ENCODE measurements at places on chromosomes 3 and 15.

- DNase-seq, result no peak
Observed at GRCh38 chr15:79812541-79812940, 84.3 kb downstream of the MTHFS start.

GRCh38 chr3:66606868-66607267 lies 106.0 kb upstream of the LRIG1 start:
- DNase-seq, result no peak

GRCh38 chr15:69513450-69513960 lies 60.9 kb downstream of the RPLP1 start:
- DNase-seq, result no peak

DNA sequence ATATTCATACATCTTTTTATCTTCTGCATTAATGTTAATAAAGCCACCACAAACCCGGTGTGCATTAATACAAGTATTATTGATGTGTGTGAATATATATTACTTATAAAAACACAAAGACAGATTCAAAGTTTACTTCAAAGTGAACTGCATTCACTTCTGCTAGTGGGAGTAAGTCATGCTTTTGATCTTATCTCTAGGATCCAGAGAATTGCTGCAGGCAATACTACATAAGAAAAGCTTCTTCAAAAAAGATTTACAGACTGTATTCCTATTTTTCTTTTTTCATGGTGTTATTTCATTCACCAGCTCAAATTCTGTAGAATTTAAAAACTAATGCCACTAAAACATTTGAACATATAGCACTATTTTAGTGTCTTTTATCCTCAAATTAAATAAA lies 87.5 kb upstream of the CBLB start:
- DNase-seq, result no peak

GRCh38 chr15:95596496-95596895 lies 734.0 kb upstream of the NR2F2 start:
- DNase-seq, result no peak

DNA sequence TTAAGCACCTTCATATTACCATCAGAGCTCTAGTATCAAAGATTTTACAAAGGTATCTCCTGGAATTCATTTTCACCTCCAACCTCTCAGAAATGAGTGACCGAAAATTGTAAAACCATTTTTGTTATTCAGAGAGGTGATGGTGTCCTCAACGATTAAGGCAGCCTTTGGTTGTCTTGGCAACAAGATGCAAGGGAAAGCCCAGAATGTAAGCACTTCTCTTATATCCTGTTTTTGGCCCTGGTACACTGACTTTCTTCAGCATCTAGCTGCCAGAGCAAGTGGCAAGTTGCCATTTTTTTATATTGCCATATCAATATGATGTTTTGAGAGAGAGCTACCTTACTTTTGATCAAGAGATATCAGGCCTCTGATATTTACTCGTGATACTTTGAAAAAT lies 384.9 kb upstream of the NECTIN3 start:
- DNase-seq, result no peak

DNA sequence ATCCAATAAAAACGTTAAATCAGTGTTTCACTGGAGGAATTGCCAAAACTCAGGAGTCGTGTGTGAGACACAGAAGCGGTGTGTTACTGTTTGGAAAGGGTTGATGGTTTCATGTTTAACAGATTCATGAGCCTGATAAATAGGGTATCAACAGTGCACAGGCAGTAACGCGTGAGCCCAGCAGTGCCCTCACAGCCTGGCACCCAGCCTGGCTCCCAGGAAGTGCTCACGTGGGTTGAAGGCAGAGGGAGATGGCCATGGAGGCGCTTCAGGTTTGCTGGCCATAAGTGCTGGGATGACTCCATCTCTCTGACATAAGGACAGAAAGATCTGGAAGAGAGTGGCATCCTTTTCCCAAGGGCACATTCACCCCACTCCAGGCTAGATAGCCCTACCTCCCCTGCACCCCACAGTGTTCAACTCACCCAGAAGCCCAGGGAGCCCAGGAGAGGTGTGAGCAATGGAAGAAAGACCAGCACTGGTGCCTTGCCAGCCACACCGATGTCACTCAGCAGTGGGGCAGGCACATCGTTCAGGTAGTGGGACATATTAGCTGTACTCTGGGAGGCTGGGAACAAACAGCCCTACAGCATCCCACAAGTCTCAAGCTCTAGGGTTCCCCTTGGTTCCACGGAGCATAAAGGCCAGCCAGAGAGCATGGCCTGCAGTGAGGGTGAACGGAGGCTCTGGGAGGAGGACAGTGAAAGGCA lies 164.3 kb downstream of the LRRK1 start:
- no peak for DNase-seq

DNA sequence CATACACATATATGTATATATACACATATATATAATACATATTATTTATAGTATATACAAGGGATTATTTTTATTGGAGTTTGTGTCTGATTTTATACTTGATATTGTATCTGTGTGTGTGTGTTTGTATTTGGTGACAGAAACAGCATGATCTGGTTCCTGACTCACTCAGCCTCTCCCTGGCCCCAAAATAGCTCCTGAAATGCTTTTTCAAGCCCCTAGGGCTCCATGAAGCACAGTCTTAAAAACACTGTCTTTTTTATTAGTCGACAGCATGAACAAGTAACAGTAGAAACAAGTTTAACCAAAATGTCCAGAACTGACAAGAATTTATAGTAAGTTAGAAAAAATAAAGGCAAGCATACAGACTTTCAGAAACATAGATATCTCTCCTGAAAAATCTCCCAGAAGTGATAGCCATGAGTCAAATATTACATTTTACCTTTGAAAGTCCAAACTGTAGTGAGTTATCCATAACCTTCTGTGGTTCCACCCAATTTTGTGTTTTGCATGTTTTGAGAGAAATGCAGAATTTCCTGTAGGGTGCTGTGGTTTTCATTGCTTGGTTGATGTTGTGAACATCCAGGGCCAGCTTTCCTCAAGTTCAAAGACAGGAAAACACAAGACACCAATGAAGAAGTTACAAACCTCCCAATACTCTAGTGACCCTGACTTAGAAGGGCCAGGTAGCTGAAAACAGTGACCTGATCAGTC lies 98.5 kb upstream of the CCDC80 start:
- no peak for DNase-seq

- no peak for DNase-seq
Observed at GRCh38 chr15:61115679-61116078, 113.4 kb downstream of the RORA start.

GRCh38 chr3:143644370-143645089 lies 203.7 kb downstream of the SLC9A9 start:
- no peak for DNase-seq

GRCh38 chr3:39082666-39083313 lies 24.6 kb downstream of the GORASP1 start:
- DNase-seq, result no peak

DNA sequence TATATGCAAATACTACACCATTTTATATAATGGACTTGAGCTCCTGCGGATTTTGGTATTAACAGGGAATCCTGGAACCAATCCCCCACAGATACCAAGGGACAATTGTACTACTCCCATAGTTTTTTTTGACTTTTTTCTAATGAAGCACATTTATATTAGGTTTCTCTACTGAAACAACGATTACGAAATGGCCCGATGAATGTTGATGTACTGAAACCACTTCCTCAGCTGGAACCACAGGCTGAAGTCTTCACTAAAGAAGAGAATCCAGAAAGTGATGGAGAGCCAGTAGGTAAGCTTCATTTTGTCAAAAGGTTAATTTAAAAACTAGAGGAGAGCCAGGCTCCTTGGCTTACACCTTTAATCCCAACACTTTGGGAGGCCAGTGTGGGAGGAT lies 121.5 kb upstream of the LRRFIP2 start:
- no peak for DNase-seq

GRCh38 chr15:101526021-101526420 lies 36.5 kb upstream of the PCSK6 start:
- DNase-seq, result no peak

DNA sequence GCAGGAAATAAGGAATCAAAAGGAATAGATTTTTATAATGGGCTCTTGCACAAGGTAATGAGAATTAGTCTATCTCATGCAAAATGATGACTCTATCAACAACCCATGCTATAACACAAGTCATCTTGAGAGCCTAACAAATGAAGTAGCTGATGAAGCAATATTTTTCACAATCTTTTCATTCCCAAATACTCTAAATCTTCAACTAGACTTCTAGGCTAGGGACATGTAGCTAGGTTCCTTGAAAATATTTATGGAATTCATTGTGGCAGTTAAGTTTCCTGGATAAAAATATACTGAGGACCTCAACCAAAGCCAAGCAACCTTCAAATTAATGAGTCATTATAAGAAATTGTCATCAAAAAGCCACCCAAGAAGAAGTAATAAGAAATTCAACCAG lies 55.4 kb downstream of the DCBLD2 start:
- DNase-seq, result no peak

DNA sequence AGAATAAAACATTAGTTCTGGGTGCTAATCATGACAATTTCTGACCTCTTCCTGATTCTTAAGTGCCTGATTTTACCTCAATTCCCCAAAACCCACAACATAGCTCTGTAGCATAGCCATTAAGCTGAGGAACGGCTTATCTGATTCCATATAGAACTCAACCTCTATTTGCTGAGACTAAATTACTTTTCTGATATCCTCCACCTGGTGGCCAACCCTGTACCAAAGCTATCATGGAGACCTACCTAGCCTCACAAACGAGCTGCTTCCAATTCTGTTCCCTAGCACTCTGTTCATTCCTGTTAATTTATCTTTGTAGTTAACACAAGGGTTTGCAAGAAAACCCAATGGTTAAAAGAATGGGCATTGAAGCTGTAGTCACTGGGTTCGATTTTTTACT lies 245.2 kb downstream of the PLOD2 start:
- no peak for DNase-seq

- no peak for DNase-seq
Observed at GRCh38 chr3:132343018-132343612, 25.9 kb downstream of the ACP3 start.

GRCh38 chr3:52253314-52254304 lies 8.1 kb downstream of the PPM1M start:
- DNase-seq, result peak; percentile 79

DNA sequence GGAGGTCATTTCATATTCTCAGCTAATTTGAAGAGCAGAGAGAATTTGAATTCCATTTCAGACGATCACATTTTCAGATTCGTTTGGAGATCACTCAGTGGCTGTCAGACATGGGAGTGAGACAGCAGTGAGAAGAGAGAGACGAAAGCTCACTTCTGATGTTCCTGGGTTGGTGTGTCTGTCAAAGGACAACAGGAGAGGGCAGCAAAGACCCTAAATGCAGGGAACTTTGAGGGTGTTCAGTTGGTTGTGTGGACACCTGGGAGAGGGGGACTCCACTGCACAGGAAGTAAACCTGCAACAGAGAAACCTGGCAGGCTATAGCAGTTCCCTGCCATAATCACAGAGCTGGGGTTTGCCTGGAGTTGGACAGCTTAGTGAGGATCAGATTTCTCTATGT lies 675.1 kb downstream of the SQOR start:
- DNase-seq, result no peak

- DNase-seq, result no peak
Observed at GRCh38 chr3:8561370-8561769, 59.7 kb downstream of the LMCD1 start.

- DNase-seq, result no peak
Observed at GRCh38 chr15:40499931-40500330, 29.1 kb downstream of the CHST14 start.

DNA sequence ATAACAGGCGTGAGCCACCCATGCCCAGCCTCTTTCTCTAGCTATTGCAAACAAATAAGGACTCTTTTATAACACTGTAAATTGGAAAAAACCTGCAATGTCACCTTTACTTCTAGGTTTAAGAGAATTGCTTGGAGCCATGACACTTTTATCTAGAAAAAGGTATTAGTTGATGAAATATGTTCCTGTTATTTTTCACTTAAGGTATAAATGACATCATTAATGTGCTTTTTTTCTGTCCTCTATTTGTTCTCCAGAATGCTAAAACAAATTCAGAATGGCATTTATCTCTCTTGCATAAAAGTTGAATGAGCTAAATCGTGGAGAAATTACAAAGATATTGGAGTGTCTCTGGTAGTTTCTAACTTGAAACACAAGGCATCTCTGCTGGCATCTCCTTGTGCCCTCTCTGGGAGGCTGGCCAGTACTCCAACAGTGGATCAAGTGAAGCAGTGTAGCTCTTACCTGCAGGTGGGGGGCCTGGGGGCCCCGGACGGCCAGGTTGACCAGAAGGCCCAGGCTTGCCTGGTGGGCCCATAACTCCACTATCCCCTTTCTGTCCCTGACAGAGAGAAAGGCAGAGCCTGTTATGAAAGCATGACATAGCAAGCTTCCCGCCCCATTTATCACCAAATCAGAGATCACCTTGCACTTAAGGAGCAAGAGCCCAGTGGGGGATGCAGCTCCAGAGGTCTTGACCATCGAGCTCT lies 38.6 kb downstream of the EAF1 start:
- DNase-seq, result no peak

- DNase-seq, result no peak
Observed at GRCh38 chr3:68631850-68632545, 300.3 kb downstream of the TAFA4 start.

DNA sequence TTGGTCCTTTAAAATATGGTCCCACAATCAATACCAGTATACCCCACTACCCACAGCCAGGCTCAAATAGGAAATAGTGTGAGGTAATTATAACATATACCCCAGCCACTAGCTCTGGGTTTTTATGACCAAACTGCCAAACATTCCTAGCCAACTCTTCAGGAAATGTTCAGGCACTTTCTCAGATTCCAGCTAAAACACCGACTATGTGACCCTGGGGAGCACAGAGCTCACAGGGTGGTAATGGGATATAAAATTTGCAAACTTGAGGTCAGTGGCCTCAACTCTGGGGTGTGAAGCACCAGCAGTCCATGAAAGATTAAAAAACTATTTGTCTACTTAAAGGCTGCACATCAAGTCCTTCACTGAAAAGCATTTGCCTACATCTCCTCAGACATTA lies 12.9 kb downstream of the FBN1 start:
- no peak for DNase-seq

GRCh38 chr3:148601766-148602685 lies 95.7 kb upstream of the AGTR1 start:
- DNase-seq, result no peak

DNA sequence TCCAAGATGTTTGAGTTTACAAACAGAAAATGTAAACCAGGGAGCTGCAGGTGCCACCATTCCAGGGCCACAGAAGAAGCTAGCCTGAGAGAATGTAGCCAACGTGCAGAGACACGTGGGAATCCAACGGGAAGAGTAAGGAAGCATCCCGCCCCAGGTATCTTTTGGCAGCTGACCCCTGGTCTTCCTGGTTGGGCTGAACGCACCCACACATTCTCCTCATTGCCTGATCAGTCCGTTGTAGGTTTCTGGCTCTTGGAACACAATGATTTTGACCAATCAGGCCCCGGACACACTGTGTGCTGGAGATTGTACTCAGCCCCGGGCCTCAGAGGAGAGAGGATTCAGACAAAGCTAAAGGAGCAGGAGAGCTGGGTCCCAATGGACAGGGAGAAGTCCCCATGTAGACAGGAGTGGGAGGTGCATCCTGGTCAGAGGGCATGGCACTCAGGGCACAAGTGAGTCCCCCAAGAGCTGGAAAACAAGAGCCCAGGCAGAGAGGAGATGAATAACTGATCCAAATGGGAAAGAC lies 102.3 kb downstream of the TPRA1 start:
- no peak for DNase-seq

GRCh38 chr15:85838655-85839054 lies 43.9 kb upstream of the KLHL25 start:
- no peak for DNase-seq

GRCh38 chr15:27843146-27843545 lies 256.0 kb downstream of the OCA2 start:
- DNase-seq, result no peak
